DMS79 treated with DMSO at 0.1 percent for 48 hours (cell line): ENCODE measurements at places on chromosomes 7 and 10.

- DNase-seq: no peak
Observed at GRCh38 chr7:125450749-125451148, 521.1 kb upstream of the POT1 start.

DNA sequence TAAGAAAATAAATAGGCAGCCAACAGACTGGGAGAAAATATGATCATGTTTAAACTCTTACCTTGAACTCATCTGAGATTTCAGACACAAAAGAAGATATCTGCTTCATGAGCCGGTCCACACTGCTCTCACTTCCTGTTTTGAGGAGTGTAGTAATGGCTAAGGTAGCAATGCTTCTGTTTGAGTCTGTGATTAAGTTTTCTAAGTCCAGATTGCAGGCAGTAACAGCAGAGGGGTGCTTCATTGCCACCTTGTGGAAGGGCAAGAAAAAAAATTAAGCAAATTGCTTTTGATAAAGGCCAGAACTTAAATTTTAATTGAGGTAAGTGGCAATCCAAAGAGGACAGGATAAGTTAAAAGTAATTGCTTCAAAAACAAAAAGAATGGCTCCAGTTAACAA is 69.1 kb downstream of the MEST start:
- no peak for DNase-seq

DNA sequence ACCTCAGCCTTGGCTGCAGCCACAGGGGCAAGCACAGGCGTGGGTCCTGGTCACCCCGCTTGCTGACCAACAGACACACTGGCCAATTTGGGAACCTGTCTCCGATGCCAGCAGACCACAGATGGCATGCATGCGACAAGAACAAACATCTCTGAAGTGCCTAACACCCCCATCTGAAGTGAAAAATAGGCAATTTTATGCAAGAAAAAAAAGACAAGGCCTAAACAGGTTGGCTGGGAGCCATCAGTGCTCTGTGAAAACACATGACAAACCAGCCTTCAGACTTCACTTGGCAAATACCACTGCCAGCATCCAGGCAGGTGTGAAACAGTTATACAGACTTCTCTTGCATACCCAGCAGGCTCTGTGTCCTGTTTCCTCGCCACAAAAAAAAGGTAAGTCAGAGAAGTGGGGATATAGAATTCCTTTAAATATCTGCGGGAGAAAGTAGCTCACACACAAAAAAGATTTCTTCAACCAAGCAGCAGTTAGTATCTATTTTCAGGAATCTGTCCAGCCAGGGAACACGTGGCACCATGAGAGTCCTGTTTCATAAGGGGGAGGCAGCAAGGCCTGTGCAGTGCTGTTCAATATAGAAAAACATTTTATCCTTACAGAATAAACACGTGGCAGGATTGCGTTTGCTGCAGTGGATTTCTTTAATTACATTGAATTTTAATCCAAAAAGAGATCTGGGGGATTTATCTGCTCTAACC is 293.4 kb upstream of the MKLN1 start:
- peak; percentile 30 for DNase-seq

- DNase-seq: no peak
Observed at GRCh38 chr10:112382515-112383235, 8.8 kb downstream of the ACSL5 start.

GRCh38 chr10:14953424-14954000 is 384 bp downstream of the DCLRE1C start:
- DNase-seq: no peak

- no peak for DNase-seq
Observed at GRCh38 chr7:44265728-44266127, 59.7 kb downstream of the CAMK2B start.
